ENCODE measurements at places on chromosomes 2 and 18.

GRCh38 chr2:28270456-28271152 is 122.1 kb upstream of the FOSL2 start:
- DNase-seq, result no peak

DNA sequence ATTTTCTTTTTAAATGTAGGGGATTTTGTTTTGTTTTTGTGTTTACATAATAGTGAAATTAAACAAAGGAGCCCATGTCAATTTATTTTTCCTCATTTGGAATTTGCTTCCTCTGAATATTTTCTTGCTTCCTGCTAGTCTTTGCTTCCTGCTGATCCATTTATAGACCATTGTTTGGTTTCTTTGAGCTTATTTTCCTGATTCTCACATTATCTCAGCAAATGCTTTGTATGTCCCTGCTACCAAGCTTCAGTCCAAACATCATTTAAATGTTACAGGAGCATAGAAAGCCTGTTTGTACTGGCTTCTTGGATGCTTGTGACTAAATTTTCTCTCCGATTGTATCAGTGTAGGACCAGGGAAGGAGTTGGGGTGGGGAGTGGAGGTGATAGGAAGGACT is 127.3 kb upstream of the IL1R2 start:
- no peak for DNase-seq

- DNase-seq, result peak; percentile 96
These were observed at the start of gene COPS8 for GRCh38 chr2:237085248-237086221. Gene COPS8 (plus strand): TSS chr2:237085889. CDS start chr2:237085965, 76 bp downstream.

- no peak for DNase-seq
These were observed 30.8 kb downstream of the CCDC93 start for GRCh38 chr2:117983040-117983439.

- DNase-seq, result no peak
These were observed 156.8 kb downstream of the ANTXR1 start for GRCh38 chr2:69169655-69170389.

DNA sequence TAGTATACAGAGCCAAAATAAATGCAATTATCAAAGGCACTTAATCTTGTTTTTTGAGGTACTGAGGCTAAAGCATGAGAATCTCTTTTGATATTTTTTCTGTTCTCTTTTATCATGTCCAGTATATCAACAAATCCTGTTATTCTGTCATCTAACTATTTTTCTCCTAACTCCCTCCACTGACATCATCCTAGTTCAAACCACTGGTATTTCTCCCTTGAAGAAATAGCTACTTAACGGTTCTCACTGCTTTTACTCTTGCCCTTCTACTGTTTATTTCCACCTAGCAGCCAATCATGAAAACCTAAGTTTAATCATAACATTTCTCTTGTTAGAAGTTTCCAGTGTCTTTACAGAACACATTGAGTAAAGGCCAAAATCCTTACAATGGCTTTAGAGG is 317.6 kb downstream of the GPD2 start:
- no peak for DNase-seq

DNA sequence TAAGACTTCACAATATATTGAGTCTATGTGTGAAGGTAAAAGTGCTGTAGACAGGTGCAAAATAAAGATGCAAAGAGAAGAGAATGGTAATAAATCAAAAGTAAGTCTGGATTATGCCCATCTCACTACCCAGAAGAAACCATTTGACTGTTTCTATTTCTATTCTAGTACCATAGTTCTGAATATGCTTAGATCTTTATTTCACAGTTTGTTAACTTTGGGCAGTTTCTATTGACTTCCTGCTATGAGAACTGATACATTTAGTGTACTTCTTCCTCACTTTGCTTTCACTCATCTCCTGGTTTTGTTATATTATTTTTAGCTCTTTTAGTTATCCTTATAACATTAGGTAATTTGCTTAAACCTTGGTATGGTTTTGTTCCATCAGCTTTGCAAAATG is 94.9 kb downstream of the HS1BP3 start:
- DNase-seq, result no peak

DNA sequence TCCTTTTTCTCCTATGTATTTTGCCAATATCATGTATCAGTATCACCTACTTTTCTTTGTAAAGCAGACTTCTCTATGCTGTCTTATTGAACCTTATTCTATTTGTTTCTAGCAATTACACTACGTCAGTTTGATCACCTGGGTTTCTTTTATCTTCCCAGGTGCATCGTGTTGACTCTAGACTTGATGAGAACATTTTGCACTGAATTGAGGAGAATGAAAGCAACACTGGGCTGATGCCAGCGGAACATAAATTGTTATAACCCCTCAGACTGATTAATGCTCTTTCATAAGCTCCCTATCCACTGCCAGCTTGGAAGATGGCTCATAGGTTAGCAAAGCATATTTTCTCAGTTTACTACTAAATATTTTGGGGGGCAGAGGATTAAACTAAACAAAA is 140.6 kb downstream of the EPHA4 start:
- DNase-seq, result no peak

- DNase-seq, result peak; percentile 13
These were observed 6.3 kb downstream of the TNFAIP6 start for GRCh38 chr2:151363709-151364108.

GRCh38 chr2:27231921-27232320 is 14.8 kb downstream of the CAD start:
- no peak for DNase-seq

- no peak for DNase-seq
These were observed 261.9 kb downstream of the LRRTM1 start for GRCh38 chr2:80042635-80043034.

GRCh38 chr2:229319558-229319957 is 48.5 kb upstream of the PID1 start:
- no peak for DNase-seq

DNA sequence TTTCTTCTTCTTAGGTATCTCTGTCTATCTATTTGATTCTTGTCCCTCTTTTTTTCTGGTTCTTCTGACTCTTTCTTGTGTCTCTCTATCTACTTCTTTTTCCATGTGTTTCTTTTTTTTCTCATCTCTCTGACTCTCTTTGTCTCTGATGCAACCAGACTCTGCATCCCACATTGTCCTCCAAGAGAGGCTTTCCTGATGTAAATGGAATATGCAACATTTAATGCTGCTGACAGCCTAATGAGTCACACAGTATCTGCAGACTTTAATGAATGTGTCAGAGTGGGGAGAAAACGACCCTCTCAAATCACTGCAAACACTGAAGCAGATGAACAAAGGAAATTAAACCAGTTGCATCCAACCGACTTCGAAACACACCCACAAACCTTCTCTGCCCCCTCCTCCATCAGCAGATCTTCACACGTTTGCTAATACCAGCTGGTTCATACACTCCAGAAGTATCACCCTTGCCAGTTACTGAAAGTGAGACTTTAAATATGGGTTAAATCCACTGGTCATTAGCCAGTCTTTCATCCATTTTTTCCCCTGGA is 351.5 kb downstream of the TXNL1 start:
- DNase-seq, result no peak

GRCh38 chr2:177897278-177897677 is 175.3 kb downstream of the PDE11A start:
- no peak for DNase-seq

DNA sequence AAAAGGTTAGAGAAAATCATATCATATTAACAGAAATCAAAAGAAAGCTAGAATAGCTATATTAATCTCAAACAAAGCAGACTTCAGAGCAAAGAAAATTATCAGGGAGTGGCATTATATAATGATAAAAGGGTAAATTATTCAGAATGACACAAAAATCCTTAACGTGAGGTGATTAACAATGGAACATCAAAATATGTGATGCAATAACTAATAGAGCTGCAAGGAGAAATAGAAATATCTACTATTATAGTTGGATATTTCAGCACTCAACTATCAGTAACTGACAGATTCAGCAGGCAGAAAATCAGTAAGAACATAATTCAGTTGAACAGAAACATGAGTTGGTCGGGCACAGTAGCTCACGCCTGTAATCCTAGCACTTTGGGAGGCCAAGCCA is 275.1 kb upstream of the FSIP2 start:
- no peak for DNase-seq

- no peak for DNase-seq
These were observed 434.5 kb upstream of the RAB12 start for GRCh38 chr18:8174771-8175170.

DNA sequence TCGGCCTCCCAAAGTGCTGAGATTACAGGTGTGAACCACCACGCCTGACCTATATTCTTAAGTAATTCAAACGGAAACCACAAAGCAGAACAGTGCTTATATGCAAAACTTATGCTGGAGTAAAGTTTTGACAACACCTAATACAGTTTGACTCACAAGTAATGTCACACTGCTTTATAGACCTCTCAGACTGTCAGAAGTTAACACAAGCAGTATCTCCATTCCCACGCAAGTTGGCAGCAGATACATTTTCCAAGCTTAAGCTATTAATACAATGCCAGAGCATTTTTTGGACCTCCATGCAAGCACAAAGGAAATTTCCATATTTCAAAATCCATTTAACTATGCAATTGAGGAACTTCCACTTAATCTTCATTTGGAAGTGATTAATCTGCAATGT is 21.0 kb upstream of the SANBR start:
- no peak for DNase-seq

GRCh38 chr2:68556381-68556780 is 87.0 kb upstream of the PROKR1 start:
- no peak for DNase-seq

- no peak for DNase-seq
These were observed 29.1 kb downstream of the CIB4 start for GRCh38 chr2:26612034-26612433.

- DNase-seq, result no peak
These were observed 182.2 kb upstream of the ZFP36L2 start for GRCh38 chr2:43408407-43409160.

- no peak for DNase-seq
These were observed 68.1 kb downstream of the OLA1 start for GRCh38 chr2:174180165-174180724.

DNA sequence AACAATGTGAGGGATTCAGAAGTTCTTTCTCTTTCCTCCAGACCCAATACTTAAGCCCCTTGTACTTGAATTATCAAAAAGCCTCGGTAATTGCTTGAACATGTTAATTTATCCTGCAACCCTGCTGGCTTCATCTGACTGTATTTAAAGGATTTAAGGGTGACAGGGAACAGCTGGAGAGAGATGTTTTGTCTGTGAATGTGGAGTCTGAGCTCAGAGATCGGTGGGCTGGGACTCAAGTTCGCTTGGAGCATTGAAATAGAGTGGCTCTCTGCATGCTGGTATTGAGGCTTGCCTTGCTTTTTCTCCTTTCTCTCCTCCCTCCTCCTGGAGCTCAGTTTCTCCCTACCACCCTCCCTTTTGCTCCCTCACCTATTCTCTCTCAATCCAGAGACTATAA is 73.6 kb downstream of the BOD1L2 start:
- no peak for DNase-seq

DNA sequence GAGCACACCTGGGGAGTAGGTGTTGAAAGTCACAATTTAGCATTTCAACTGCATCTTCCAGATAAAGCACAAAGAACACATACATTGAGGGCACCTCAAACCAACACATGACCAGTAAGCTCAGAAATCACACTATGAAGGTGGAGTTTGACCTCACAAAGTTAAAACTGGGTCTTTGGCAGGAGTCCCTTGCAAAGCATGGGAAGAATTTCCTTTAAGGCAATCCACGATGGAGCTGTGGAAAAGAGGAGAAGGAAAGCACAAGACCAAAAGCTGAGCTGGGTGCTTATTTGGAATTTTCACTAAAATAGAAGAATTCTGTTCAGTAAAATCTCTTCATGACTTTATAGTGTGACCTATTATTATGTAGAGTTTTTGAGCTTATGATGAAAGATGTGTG is 212.9 kb upstream of the APCDD1 start:
- no peak for DNase-seq

DNA sequence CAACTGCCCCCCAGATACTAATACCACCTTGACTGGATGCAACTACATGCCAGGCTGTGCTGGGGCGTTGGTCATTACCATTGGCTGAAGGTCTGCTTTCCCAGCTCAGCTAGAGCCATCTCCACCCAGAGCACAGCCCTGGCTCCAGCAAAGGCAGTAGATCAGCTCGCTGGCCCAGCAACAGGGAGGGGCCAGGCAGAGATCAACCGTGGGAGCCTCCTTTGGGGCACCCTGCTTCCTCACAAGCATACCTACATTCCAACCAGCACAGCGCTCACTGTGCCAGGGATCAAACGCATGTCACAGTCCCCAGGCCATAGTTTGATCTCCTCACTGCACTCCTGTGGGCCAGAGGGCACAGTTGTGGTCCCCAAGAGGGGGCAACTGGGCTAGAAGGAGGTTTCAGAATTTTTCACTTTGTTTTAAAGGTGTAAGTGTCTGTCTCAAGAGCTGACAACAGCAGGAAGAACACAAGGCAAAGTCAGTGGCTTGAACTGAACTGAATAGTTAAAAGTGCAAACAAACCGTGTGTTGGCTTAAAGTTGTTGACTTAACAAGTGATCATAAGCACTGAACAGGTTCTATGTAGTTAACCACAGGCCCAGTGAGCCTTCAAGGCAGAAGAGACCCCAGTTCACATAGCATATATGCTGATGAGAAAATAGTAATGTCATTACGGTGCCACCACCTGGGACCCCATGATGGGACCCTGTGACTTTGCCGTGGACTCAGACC is 70.1 kb upstream of the BZW1 start:
- DNase-seq, result no peak

- no peak for DNase-seq
These were observed 82.8 kb upstream of the DTNA start for GRCh38 chr18:34627137-34627920.

DNA sequence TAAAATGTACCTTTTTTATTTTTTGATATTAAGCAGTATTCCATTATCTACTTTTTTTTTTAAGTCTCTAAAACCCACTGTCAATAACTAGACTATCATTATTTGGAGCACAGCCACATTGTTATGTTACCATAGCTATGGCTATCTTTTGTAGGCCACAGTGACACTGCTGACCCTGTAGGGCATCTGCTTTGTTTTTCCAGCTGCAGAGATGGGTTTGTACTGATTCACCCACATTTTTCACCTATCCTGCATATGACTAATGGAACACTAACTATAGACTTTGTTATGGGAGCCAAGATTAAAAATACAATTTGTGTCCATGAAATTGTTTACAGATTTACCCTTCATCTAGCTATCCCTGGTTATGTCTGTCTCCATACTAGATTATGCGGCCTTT is 21.6 kb upstream of the OTX1 start:
- no peak for DNase-seq

DNA sequence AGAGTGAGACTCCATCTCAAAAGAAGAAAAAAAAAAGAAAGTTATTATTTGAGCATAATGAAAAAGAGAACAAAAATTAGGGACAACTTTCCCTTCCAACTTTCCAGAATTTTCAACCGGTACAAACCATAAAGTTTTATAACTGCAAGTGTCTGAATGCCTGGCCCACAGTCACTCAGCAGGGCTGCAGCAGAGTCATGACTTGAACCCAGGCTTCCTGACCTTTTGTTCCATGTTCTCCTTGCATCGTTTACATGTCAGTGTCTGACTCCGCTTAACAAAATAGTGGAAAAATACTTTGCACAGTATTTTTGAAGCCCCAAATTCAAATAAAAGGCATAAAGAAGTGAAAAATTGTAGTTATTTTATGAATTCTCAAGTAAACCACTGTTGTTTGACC is 82.7 kb downstream of the LTBP1 start:
- no peak for DNase-seq

GRCh38 chr2:171402906-171403580 is 30.7 kb downstream of the METTL8 start:
- DNase-seq, result no peak

GRCh38 chr2:73268830-73269685 is 15.2 kb downstream of the FBXO41 start:
- peak; percentile 85 for DNase-seq

GRCh38 chr2:236257136-236257535 is 7.1 kb downstream of the ASB18 start:
- DNase-seq, result no peak

Data from urothelium cell line (cell line).